ENCODE measurements at places on chromosomes 11 and 22.

DNA sequence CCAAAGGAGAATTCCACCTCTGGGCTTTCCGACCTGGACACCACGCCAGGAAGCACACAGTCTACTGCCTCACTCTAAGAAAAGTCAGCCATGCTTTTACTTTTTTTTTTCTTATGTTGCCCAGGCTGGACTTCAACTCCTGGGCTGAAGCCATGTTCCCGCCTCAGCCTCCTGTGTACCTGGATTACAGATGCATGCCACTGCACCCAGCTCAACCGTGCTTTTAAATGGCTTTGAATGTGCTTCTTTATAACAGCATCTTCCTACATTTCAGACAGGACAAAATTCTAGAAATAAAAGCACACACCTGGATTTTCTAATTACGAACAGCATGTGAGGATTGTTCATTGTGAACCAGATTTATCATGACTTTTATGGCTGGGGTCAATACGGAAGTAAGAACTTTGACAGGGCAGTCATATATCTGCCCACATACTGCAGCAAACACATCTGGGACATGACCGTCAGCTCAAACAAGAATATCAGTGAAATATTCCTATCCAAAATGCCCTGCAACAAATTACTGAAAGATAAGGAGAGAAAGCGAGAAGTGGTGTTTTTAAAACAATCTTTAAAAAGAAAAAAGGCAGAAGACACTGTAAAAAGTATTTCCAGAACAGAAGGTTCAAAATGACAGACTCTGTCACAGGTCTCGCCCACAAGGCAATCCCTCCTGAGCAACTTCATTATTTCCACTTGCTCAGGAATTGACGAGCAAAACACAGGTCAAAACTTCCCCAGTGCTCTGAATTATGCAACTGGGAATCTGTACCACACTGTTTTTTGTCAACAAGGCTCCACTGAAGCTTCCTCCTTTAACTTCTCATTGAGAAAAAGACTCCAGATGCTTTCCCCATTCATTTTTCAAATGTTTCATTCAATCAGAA, 42.1 kb downstream of the PACSIN2 start:
- no peak for DNase-seq

GRCh38 chr11:36222831-36223635, 66.2 kb downstream of the COMMD9 start:
- DNase-seq, result no peak

GRCh38 chr11:44747316-44747715, 20.6 kb downstream of the TSPAN18 start:
- DNase-seq, result no peak

- no peak for DNase-seq
Measured at GRCh38 chr11:107009190-107009589, 9.1 kb downstream of the GUCY1A2 start.

GRCh38 chr22:42682113-42682851, 33.1 kb upstream of the CYB5R3 start:
- no peak for DNase-seq

DNA sequence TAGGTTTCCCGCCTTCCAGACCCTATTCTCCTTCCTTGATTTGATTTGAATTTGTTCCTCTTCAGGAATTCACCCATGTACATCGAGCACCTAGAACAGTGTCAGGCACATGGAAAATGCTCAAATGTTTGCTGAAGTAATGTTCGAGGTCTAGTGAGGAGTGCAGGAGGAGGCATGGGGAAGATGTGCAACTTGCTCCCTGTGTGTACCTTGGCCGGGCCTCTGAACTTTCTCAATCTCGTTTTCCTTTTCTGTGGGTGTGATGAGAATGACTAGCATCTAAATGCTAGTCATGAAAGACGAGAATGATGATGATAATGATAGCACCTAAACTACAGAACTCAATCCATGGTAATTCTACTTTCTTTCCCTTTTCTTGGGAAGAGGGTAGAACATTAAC, 279.1 kb upstream of the PLET1 start:
- no peak for DNase-seq

DNA sequence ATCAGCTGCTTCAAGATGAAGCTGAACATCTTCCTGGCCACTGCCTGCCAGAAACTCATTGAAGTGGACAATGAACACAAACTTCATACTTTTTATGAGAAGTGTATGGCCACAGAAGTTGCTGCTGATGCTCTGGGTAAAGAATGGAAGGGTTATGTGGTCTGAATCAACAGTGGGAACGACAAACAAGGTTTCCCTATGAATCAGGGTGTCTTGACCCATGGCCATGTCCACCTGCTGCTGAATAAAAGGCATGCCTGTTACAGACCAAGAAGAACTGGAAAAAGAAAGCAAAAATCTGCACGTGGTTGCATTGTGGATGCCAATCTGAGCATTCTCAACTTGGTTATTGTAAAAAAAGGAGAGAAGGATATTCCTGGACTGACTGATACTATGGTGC, 22.2 kb upstream of the BIRC3 start:
- no peak for DNase-seq

DNA sequence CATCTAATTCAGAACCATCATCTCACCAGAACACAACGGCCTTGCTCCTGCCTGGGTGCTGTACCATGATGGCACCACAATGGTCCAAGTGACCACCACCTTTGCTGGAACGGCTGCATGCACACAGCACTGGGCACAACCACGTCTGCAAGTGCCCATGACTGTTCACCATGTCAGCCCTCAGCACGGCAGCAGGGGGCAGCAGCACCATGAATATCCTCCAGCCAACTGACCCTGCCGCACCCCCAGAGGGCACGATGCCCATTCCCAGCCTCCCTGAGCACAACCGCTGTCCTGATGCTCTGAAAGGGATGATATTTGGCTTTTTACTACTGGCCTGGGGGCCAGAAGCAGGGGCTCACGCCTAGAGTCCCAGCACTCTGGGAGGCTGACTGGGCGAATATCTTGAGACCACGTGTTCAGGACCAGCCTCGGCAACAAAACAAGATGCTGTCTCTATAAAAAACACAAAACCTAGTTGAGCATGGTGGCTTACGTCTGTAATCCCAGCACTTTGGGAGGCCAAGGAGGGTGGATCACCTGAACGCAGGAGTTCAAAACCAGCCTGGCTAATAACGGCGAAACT, 25.7 kb downstream of the DRD4 start:
- no peak for DNase-seq

DNA sequence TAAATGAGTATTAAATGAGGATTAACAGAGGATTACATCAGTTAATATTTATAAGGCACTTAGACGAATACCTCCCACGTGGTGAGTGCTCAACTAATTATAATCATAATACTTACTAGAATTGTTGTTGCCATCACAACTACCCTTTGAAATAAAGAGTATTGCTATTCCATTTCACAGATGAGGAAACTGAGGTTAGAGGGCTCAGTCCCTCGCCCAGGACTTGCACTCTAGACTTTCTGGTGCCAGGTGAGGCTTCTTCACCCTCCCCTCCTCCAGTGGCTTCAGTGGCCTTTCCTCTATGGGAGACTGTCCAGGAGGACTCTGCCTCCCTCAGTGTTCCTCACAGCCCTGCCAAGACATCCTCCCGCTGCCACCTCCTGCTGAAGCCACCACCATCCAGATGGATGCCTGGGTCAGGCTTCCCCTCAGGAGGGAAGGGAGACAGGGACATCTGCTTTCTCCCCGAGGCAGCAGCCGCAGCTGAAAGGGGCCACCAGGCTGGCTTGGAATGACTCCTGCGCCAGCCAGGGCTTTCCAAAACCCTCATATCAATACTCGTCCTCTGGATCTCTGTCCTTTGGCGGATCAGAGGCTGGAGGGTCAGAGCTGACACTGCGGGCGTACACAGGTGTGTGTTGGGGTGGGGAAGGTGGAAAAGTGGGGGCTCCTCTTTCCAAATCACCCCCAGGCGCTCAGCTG, 580.1 kb downstream of the BUD13 start:
- no peak for DNase-seq

- DNase-seq, result no peak
Measured at GRCh38 chr22:20641198-20641892, 132.6 kb upstream of the SERPIND1 start.

DNA sequence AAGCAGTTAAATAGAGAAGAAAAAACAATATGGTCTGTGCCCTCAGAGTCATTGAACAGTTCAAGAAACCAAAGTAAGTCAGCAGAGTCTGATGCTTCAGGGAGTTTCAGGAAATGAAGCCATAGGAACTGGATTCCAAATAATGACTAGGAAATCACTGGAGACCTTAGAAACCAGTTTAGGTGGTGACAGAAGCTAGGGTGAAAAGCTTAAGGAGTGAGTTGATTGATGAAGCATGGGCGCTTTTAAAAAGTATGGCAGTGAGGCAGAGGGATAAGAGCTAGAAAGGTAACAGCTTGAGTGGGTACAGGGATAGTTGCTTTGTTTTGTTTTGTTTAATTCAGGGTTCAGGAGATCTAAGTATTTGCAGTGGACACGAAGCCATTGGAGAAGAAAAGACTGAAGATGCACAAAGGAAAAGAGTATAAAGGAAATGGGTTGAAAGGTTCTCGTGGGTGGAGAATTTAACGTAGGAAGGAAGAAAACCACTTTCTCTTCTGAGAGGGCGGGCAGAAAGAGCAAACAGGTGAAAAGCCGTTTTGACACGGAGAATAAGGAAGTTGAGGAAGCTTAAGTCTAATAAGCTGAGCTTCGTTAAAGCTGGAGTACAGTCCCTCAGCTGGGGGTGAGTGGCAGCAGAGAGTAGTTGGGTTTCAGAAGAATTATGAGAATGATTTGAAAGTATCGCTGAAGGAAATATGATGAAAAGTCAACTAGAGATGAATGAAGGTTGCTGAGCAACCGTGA, 14.8 kb downstream of the SGSM3 start:
- DNase-seq, result no peak

GRCh38 chr22:46996595-46997310, 234.3 kb downstream of the TBC1D22A start:
- DNase-seq, result no peak

GRCh38 chr11:518463-519202, 11.6 kb upstream of the RNH1 start:
- DNase-seq, result peak; percentile 81

DNA sequence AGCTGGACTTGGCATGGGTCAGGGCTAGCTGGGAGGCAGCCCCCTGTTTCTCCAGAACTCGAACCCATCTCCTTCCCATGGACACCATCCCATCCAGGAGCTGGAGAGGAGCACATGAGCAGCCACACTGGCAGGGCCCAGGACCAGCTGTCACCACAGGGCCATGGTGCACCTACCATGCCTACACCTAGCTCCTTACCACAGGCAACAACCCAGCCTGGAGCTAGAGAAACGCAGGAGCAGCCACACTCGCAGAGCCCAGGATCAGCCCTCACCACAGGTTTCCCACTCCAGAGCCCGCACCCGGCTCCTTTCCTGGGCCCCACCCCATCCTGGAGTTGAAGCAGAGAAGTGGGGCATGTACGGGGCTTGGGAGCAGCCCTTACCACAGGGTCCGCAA, 50.2 kb downstream of the GAB4 start:
- no peak for DNase-seq

GRCh38 chr11:69397732-69398131, 83.7 kb upstream of the LINC01488 start:
- DNase-seq, result no peak

- no peak for DNase-seq
Measured at GRCh38 chr11:45754741-45755140, 50.2 kb upstream of the SLC35C1 start.

DNA sequence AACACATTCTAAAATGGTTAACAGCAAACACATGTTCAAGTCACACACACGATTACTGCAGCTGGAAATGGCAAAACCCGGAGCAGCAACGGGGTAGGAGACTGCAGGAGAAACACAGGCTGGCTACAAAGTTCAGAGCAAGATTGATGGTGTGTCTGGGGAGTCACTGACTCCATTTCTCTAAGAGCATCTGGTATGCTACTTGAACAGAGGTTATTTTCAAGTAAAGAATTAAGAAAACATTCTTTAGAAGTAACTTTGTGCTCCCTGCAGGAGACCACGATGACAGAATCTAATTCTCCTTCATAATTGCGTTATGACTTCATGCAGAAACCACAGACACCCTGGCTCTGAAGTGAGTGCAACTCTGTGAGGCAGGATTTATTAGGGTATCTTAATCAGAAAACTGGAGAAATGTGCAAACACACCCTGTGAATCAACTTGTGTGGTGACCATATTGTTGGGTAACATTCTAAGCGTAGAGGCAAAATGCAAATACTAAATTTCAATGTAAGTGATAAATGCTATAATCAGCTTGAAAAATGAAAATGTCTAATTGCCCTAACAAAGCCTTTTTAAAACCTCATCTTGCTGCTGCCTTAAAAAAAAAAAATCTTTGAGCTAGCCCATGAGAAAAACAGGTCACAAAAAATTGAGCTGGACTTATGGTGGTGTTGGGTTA, 303.0 kb downstream of the CADM1 start:
- DNase-seq, result no peak
